Activated CD4-positive, alpha-beta T cell treated with anti-CD3 and anti-CD28 coated beads for 36 hours (primary cell): ENCODE measurements at places on chromosomes 13 and 19. TPM values are rescaled to one million over a fixed set of nuclear protein-coding genes. Genes with fewer than 3 reads are reported as not detected.
A peak's percentile ranks its signal among the peaks of the same experiment; 100 is the strongest.

GRCh38 chr13:91369441-91369831, 21.9 kb downstream of the MIR17HG start:
- peak; percentile 76 for DNase-seq

GRCh38 chr13:55013051-55013450, 1984.4 kb downstream of the OLFM4 start:
- DNase-seq = no peak

DNA sequence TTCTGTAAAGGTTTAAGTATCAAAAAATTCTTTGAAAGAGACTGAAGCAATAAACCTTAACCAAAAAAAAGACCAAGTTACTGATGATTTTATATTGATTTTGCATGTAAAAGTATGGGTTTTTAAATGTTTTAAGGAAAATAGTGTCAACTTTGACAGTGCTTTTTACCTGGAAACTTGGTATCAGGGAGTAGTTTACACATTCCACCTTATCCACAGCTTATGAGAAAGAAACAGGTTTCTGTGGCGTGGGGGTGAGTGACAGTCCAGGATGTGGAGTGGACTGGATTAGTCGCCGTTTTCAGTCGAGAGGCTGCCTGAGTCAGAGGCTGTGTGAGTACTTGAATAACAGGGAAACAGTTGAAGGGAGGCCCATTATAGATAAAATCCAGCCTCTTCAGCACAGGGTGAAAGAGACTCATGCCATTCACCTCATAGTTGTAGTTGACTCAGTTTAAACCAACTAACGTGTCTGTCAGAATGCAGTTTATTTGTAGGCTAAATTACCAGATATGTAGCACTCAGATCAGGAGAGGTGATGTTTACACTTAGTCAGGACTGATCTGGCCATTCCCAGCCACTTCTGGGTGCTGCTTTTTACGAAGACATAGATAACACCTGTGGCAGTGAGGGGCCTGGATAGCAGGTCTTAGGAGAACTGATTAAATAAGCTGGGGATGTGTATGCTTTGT, 595 bp upstream of the GPR183 start:
- DNase-seq = peak; percentile 88

DNA sequence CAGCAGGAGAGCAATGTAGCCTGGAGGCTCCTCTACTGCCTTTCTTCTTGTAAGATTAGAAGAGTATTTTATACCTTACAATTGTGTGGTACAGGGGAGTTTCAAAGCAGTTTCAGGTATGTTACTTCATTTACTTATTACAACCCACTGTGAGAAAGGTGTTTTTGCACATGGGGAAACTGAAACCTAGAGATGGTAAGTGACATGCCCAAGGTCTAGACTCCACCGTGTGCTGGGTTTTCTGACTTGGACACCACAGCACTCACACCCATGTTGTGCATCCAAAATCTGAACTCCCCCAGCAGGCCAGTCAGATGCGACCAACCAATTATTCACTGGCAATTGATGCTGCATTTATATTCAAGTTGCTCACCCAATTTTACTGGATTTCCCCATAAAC, 22.8 kb downstream of the ERICH6B start:
- DNase-seq = no peak

The PRTN3 gene
- total RNA-seq = not detected

- DNase-seq = peak; percentile 35
Measured at GRCh38 chr19:14333101-14333871, 48.0 kb upstream of the ADGRE5 start.

DNA sequence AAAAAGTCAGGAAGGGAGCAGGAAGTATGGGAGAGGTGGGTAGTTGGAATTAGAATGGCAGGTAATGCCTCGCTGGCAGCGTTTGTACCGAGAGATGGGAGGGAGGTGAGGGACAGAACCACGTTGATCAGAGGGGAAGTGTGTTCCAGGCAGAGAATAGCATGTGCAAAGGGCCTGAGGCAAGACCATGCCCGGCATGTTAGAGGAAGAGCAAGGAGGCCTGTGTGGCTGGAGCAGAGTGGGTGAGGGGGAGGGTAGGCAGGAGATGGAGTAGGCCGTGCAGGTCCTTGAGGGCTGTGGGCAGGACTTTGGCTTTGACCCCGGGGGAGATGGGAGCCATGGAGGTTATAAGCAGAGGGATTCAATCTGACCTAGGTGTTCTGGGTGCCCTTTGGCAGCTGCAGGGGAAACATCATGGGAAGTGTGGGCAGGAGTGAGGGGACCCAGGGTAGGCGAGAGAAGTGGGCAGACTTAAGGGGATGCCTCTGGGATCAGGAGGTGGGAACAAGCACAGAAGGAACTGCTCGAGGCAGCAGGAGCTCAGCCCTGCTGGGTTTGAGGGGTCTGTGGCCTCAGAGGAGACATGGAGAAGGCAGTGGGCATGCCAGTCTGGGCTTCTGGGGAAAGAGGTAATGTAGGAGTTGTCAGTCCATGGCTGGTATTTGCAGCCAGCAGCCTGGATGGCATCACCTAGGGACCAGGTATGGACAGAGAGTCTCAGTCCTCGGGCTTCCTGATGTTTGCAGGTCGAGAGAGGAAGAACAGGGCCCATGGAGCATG, 48.8 kb downstream of the CD320 start:
- no peak for DNase-seq

DNA sequence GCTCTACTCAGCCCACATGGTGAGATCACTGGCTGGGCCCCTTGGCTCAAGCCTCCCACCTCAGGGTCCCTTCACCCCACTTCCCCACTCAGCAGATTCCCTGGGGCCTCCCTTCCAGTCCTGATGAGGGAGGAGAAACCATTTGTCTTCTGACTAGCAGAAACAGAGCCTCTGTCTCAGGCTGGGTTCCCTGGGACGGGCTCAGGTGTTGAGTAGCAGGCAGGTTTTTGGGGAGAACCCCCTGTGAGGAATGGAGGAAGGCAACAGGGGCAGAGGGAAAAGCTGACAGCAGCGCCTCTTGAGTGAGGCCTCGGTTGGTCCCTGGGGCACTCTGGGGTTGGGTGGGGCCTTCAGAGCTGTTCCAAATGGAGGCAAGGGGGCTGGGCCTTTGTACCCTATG, 452.2 kb downstream of the TSHZ3 start:
- no peak for DNase-seq

- peak; percentile 30 for DNase-seq
Measured at GRCh38 chr19:43699506-43700394, 16.1 kb upstream of the IRGC start.

GRCh38 chr19:2055931-2056836, 5.1 kb upstream of the MKNK2 start:
- DNase-seq = peak; percentile 59

DNA sequence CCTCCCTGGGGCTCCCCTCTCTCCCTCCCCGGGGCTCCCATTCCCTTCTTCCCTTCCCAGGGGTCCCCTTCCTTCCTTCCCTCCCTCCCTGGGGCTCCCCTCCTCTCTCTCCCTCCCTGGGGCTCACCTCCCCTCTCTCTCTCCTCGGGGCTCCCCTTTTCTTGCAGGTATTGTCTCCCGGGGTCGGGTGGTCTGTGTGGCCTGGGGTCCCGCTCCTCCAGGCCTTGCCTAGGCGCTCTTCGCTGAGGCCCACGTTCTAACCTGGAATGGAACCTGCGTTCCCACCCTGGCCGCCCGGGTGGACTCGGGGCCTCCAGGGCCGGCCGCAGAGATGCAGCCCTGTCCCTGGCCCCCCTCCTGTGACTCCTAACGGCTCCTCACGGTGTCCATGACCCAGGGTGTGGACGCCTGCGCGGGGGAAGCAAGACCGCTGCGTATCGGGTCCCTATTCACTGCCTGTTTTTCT, 940 bp upstream of the DCUN1D2 start:
- DNase-seq = no peak

The LYL1 gene
- total RNA-seq = 2.5 TPM

DNA sequence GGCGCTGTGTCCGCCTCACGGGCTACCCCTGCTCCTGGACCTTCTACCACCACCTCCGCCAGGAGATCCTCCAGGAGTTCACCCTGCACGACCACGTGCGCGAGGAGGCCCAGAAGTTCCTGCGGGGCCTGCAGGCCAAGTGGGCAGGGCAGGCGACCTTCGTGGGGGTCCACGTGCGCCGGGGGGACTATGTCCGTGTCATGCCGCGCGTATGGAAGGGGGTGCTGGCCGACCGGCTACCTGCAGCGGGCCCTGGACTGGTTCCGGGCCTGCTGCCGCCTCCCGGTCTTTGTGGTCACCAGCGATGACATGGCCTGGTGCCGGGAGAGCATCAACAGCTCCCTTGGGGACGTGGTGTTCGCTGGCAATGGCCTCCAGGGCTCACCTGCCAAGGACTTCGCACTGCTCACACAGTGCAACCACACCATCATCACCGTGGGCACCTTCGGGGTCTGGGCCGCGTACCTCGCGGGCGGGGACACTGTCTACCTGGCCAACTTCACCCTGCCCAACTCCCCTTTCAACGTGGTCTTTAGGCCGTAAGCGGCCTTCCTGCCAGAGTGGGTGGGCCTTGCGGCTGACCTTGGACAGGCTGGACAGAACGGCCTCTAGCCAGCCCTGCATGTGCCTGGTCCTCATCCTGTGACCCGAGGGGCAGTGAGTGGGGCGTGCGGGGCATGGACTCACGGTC, 7.8 kb upstream of the NTN5 start:
- DNase-seq = no peak

- DNase-seq = no peak
Measured at GRCh38 chr13:101621099-101621498, 168.6 kb downstream of the ITGBL1 start.

- no peak for DNase-seq
Measured at GRCh38 chr19:55391702-55392615, 6.2 kb downstream of the RPL28 start.

The DZIP1 gene
- total RNA-seq = 0.39 TPM

The HIPK4 gene
- total RNA-seq = 0.09 TPM
